ENCODE measurements at places on chromosomes 4 and X. TPM values are rescaled to one million over a fixed set of nuclear protein-coding genes. Genes with fewer than 3 reads are reported as not detected.

GRCh38 chrX:143304025-143304424 lies 213.2 kb downstream of the SPANXN3 start:
- H3K4me3 ChIP-seq = no peak overlapping the region
- H3K27ac ChIP-seq = no peak overlapping the region
- DNase-seq = no peak

- no peak overlapping the region for H3K4me3 ChIP-seq
- no peak for DNase-seq
- H3K27me3 ChIP-seq = no peaks in the 10 kb centered on the region
- no peaks in the 10 kb centered on the region for H3K4me1 ChIP-seq
Measured at GRCh38 chrX:149129767-149130166, 375.3 kb downstream of the IDS start.

DNA sequence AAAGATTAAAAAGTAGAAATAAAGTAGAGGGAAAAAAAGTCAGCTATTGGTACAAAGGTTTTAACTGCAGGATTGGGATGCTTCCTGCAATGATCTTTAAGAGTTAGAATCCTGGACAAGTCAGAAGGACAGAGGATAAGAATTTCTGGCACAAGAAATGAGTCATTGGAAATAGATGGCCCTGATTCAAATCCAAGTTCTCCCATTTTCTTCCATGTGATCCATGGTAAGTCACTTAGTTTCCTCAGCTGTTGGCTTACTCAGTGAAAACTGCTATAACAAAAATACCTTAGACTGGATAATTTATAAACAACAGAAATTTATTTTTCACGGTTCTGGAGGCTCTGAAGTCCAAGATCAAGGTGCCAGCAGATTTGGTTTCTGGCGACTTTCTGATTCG lies 13.3 kb upstream of the TBC1D19 start:
- H3K27ac ChIP-seq = no peak overlapping the region
- peaks cover 2% of the 10 kb centered on the region for H3K36me3 ChIP-seq
- H3K4me3 ChIP-seq = no peak overlapping the region
- H3K4me1 ChIP-seq = peaks cover 49% of the 10 kb centered on the region
- no peak for DNase-seq

Gene SLC9B1
- total RNA-seq = 1.8 TPM

- no peak overlapping the region for H3K4me3 ChIP-seq
- H3K36me3 ChIP-seq = no peaks in the 10 kb centered on the region
Measured at GRCh38 chr4:149266301-149266700, 549.3 kb downstream of the IQCM start.

DNA sequence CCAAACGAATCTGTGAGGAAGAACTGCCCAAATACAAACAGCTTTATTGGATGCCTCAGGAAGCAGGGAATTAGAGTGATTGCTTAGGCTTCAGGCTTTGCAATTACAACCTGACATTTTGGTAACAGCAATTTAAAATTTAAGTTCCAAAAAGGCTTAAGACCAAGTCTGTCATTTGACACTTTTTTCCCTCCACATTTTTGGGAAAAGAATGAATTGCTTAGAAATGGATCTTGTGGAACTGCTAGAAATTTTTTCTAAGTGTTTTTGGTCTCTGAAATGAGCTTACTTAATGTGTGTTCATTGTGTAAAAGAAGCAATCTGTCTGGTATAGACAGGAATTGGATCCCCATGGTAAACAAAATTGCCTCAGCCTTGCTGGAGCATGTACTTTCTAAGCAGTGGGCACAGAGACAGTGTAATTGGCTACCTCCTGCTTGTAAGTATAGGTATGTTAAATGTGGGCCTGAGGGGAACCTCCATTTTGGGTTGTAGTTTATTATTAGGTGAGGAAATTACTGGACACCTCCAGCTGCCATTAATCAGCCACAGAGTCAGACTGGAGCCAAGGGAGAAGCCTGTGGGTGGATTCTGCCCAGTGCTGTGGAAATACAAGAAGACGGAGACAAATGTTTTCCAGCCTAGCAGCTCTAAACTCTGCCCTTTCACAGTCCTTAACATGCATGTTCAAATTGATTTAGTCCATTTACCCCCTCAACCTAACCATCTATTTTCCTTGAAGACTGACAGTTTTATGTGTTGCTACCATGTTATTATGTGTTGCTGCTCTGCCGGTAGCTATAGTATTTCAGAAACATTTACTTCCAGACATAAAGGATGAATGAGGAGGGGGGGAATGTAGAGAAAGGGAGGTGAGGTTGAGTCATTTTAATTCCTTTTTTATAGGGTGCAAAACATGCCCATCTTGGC lies 473.0 kb downstream of the SPRY1 start:
- no peaks in the 10 kb centered on the region for H3K36me3 ChIP-seq
- H3K27me3 ChIP-seq = no peaks in the 10 kb centered on the region
- no peak for DNase-seq
- H3K4me1 ChIP-seq = peaks cover 1% of the 10 kb centered on the region
- no peak overlapping the region for H3K4me3 ChIP-seq

Gene ANTXR2
- 35.3 TPM for total RNA-seq

DNA sequence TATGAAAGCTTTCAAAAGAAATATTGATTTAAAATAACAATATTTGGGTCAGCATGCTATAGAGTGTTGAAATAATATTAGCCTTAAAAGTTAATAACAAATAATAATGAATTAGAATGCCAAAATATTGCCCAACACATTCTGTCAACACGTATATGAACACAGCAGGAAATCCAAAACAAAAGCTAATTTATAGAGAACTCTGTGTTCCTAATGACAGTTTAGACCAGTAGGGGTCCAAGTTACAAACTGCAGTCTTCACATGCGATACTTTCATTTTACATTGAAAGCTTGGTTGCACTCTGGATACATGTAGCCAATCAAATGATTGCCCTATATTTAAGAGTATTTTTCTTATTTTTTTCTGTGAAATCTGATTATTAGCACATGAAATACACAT lies 274.4 kb downstream of the DCTD start:
- peaks cover 22% of the 10 kb centered on the region for H3K4me1 ChIP-seq
- H3K4me3 ChIP-seq = no peak overlapping the region
- peaks cover 17% of the 10 kb centered on the region for H3K36me3 ChIP-seq
- DNase-seq = no peak
- H3K27me3 ChIP-seq = no peaks in the 10 kb centered on the region
